Type B pancreatic cell (in vitro differentiated cells): ENCODE measurements at places on chromosomes 5 and 9. TPM values are rescaled to one million over a fixed set of nuclear protein-coding genes. Genes with fewer than 3 reads are reported as not detected.

ZBTB26 gene
- total RNA-seq, result 7.0 and 11.3 TPM in 2 replicates

SPOCK1 gene
- 19.7 and 45.1 TPM in 2 replicates for total RNA-seq

ROPN1L gene
- total RNA-seq, result 0.29 and 2.0 TPM in 2 replicates

OGN gene
- 2.8 TPM in 1 of 2 replicates, not detected in the other for total RNA-seq

PCDHA3 gene
- total RNA-seq, result 0.24 and 2.6 TPM in 2 replicates

SHOC1 gene
- total RNA-seq, result not detected in 2 replicates

DNA sequence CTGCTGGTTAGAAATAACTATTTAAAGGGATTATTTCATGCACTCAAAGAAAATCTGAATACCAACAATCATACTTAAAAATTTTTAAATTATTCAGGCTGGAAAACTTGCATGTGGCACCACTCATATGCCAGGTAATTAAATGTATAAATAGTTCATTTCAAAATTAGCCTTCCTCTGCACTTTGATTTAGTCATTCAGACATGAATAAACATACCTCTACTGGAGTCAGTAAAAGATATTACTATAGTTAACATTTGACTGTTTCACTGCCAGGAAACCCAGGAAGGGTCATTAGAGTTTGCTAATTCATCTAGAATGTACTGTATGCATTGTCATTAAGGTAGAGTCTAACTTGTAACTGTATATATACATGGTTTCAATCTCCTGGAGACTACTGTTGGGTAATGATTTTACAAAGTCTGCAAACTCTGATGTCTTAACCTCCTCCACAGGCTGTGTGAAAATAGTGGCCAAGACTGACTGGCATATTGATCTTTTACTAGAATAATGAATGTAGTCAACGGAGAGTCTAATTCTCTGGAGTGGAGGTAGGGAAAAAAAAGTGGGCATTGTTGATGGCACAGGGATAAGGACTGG lies 43.7 kb downstream of the TEX10 start:
- no peak for DNase-seq

- DNase-seq, result no peak
Measured at GRCh38 chr9:97923529-97924108, 1.3 kb upstream of the TRMO start.

- no peak for DNase-seq
Measured at GRCh38 chr9:114580609-114581193, 6.9 kb upstream of the ATP6V1G1 start.

DNA sequence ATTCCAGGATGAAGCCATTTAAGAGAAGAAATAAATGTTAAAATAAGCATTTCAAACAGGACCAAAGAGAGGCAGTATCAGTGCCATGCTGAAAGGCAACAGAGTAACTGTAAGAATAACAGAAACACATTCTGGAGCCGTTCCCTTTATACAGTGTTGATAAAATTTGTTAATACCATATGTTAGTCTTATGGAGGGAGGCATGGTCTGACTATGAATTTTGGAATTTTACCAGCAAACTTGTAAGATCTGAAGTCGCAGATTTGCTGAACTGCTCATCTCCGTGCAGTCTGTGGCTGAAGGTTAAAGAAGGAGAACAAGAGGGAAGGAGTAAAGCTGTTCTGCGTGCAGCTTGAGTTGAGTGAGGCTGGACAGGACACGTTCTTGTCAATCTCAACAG lies 508.4 kb downstream of the NFIB start:
- no peak for DNase-seq

GRCh38 chr5:88452820-88453219 lies 184.2 kb upstream of the TMEM161B start:
- no peak for DNase-seq

DNA sequence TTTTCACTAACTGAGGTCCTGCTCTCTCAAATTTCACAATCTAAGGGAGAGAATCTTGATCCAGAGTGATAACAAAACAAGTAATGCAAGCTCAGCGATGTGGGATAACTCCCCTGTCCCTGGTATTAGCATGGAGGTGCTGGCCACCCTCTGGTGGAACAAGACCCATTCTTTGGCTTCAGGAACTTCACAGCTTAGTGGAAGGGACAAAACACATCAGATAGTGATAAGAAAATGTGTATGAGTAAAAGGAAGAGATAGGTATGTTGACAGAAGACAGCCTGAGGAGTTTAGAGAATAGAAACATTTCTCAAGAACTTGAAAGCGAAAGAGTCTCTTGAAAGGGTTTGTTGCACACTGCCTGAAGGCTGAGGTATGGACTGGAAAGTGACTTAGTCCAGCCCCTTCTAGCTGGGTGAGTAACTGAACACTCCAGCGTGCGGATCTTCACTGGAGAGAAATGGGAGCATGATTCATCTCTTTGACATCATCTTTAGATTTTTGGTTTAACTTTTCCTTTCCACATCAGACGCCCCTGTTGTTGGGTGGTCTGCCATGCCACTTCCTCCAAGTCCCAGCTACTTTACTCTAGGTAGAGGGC lies 25.4 kb upstream of the ZSWIM6 start:
- DNase-seq, result no peak

- DNase-seq, result no peak
Measured at GRCh38 chr9:16029046-16029615, 476.3 kb downstream of the CCDC171 start.

GRCh38 chr9:91935066-91935749 lies 14.8 kb downstream of the ROR2 start:
- DNase-seq, result no peak

DNA sequence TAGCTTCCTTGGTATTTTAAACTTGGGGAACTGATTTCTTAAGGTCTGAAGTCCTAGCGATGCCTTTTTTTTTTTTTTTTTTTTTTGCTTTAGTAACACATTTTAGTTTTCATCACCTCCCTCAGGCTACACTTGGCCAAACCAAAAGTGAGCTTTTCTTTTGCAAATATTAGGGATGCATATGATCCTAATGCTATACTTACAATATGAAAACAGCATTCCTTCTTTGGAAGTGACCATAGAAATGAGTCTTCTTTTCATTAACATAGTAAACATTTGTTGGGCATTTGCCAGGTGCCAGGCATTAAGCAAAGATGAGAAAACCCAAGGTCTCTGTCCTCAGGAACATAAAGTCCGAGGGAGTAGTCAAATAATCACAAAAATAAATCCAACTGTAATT lies 189.8 kb downstream of the ALDH1A1 start:
- no peak for DNase-seq

DNA sequence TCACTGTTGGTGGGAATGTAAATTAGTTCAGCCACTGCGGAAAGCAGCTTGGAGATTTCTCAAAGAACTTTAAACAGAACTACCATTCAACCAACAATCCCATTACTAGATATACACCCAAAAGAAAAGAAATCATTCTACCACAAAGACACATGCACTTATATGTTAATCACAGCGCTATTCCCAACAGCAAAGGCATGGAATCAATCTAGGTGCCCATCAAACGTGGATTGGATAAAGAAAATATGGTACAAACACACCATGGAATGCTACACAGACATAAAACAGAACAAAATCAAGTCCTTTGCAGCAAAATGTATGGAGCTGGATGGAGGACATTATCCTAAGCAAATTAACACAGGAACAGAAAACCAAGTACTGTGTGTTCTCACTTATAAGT lies 42.1 kb downstream of the PRUNE2 start:
- no peak for DNase-seq

DNA sequence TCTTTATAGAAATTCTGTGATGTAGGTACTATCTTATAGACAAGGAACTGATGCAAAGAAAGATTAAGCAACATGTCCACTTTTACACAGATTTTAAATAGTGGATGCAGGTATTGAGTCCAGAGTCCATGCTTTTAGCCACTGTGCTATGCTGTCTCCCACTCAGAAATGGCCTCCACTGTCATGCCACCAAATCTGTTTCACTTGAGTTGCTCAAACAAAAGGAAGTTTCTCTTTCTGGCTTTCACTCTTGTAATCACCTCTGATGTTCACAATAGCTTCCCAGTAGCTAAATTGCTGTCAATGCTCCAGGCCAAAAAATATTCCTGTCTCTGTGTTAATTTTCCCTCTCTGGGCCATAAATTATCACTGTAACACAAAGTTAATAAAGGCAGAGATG lies 77.0 kb upstream of the RASA1 start:
- DNase-seq, result no peak

DNA sequence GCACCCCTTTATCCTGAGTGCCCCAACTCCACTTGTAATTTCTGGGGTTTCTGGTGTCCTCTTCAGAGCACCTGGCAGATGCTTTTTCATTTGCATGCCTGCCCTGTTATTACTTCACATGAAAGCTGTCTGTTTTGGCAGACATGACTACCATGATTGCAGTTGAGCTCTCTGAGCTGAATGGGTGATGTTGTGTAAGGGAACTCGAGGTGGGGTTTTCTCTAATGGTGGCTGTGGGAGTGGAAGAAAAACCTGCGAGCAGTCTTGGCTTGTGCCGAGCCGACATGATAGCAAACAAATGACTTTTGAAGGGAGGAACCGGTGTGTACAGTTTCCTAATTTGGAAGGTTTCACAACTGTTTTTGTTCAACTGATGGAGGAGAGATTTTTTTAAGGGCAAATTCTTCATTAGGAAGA lies 196.2 kb downstream of the AOPEP start:
- DNase-seq, result no peak
